Caco-2 (cell line): ENCODE measurements at places on chromosomes 1 and 21.

- H3K4me3 ChIP-seq = no peak overlapping the region
- no peak overlapping the region for H3K27ac ChIP-seq
- H3K27me3 ChIP-seq = no peaks in the 10 kb centered on the region
- H3K4me1 ChIP-seq = no peaks in the 10 kb centered on the region
- no peaks in the 10 kb centered on the region for H3K36me3 ChIP-seq
These were observed 26.2 kb downstream of the UBASH3A start for GRCh38 chr21:42429856-42430255.

DNA sequence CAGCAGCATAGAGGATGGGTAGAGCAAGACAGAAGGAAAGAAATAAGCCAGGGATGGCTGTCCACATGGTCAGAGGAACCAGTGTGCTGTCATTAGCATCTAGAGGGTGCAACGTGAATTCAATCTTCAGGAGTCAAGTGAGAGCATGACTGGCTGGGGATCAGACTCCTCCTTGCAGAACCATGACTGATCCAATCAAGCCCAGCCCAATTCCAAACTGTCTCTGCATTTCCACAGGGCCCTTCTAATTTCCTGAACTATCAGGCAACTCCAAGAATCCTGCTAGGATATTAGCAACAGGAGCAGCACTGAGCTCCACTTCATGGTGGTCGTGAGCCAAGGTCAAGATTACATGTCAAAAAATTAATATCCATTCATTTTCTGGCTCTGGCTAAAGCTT lies 166.8 kb upstream of the CAMK1G start:
- H3K36me3 ChIP-seq = no peaks in the 10 kb centered on the region
- H3K27me3 ChIP-seq = no peaks in the 10 kb centered on the region
- H3K4me3 ChIP-seq = no peak overlapping the region

DNA sequence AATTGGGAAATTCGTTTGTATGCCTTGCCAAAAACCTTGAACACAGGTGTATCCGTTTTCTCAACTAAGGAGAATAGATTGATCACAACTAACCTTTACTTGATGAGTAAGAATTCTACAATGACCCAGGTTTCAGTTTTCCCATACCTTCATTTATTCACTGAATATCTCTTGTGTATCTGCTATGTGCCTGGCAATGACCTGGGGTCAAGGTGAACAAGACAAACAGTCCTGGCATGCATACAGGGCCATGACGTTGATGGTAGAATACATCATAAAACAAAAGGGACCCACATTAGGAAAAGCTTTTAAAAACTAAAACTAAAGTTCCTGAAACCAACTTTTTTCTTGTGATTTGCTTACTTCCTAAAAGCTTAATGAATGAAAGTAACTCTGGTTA lies 32.1 kb upstream of the EXOSC10 start:
- DNase-seq = no peak
- H3K36me3 ChIP-seq = peaks cover 2% of the 10 kb centered on the region; the same call in 1 of the 2 replicates
- no peak overlapping the region for H3K4me3 ChIP-seq
- no peak overlapping the region for H3K27ac ChIP-seq
- no peaks in the 10 kb centered on the region for H3K27me3 ChIP-seq

GRCh38 chr1:9352377-9353134 lies 59.9 kb downstream of the SPSB1 start:
- H3K36me3 ChIP-seq = no peaks in the 10 kb centered on the region; the same call in none of the 2 replicates
- H3K27ac ChIP-seq = no peak overlapping the region
- no peak overlapping the region for H3K4me3 ChIP-seq
- no peak for DNase-seq
